ENCODE measurements at places on chromosomes 3 and 15. TPM values are rescaled to one million over a fixed set of nuclear protein-coding genes. Genes with fewer than 3 reads are reported as not detected.

The DNAJC17 gene
- 53.8 TPM for total RNA-seq

The FANCD2OS gene
- total RNA-seq = not detected

The ZIC4 gene
- not detected for total RNA-seq

The TUSC7 gene
- total RNA-seq = not detected

The BFSP2 gene
- total RNA-seq = not detected

The GPR171 gene
- 159 TPM for total RNA-seq

The PLIN1 gene
- not detected for total RNA-seq

All from activated CD4-positive, alpha-beta T cell treated with anti-CD3 and anti-CD28 coated beads, Interleukin-2, amount 10 ng/mL, durations not matched to agents 24 days and 14 days (primary cell).